ENCODE measurements at places on chromosomes 2 and 18. TPM values are rescaled to one million over a fixed set of nuclear protein-coding genes. Genes with fewer than 3 reads are reported as not detected.

DNA sequence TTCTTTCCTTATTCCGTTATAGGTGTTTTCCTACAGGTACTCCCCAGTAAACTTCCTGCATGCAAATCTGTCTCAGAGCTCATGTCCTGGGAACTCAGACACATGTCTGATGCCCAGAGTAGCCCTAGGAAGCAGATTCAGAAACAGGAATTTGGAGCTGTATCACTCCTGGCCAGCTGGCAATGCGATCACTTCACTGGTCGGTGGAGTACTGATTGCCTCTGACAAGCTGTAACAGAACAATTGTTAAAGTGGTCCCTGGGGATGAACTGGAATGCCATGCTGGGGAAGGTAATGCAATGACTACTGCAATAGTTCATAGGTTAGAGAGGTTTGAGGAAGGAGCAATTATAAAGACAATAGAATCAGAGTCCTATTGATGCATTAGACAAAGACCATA lies 131.6 kb upstream of the DOCK10 start:
- DNase-seq = no peak

DNA sequence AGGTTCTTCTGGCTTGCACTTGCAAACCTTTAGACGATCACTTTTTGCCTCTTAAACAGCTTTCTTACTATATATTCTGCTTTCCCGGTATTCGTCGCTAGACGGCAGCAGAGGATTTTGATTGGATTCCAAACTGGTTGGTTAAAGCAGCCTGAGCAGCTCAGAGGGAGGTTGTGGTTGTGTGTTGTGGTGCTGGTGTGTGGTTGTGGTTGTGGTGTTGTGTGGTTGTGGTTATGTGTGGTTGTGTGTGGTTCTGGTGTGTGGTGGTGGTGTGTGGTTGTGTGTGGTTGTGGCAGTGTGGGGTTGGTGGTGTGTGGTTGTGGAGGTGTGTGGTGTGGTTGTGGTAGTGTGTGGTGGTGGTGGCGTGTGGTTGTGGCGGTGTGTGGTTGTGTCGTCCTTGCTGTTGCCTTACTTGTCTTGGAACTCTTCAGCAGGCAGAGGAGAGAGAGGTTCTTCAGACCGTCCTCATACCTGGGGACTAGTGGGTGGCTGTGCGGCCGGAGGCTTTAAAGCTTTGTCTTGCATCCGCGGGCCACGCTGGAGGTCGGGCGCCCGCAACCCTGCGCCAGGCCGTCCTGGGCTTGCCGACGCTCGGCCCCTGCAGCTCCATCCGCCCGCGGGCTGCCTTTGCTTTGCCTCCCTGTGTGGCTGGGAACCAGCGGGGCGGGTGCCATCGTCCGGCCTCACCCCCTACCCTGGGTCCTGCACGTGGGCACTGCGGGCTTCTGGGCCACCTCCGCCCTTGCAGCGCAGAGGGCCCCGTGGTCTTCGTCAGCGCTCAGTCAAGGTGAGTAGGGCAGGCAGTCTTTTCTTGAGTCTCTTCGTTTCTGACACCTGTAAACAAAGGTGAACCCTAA lies 190.8 kb downstream of the ARHGAP28 start:
- peak; percentile 42 for DNase-seq

DNAJC10 gene
- 78.9 TPM for total RNA-seq

ZC3H6 gene
- total RNA-seq = 5.5 TPM

- DNase-seq = peak; percentile 72
Measured at GRCh38 chr18:12308386-12309100, 502 bp downstream of the TUBB6 start.

- no peak for DNase-seq
Measured at GRCh38 chr2:116042530-116042929, 1600.1 kb downstream of the DPP10 start.

DNA sequence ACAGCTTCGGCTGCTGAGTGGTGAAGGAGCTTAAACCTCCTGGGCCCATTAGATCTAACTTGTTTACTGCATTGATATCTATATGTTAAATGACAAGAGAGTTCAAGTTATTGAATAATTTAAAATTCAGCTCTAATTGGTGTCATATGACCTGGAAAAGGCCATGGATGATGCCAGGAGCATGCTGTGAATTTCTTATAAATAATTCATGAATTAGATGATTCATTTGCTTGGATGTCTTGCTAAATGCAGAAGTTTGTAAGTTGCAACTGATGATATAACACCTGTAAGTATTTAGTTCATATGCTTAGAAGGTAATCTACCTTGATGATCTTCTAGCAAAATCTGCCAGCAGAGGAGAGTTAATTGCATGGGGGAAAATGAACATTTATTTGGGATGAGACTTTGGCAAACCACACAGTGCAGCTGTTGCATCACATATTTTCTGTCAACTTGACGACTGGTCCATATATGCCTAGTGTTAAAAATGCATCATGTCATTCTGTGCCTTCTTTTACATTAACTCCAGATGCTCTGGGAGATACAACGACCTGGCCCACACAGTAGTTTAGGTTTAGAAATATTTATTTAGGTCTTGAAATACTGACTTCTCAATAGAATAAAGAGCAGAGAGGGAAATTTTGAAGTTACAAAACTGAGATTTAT lies 226.3 kb downstream of the KIAA1328 start:
- no peak for DNase-seq

- DNase-seq = no peak
Measured at GRCh38 chr2:209942936-209943605, 59.4 kb upstream of the RPE start.

CTNNA2 gene
- total RNA-seq = 0.37 TPM

- DNase-seq = no peak
Measured at GRCh38 chr2:28601616-28602015, 105.8 kb downstream of the PLB1 start.

MAPRE3 gene
- total RNA-seq = 31.4 TPM

DNA sequence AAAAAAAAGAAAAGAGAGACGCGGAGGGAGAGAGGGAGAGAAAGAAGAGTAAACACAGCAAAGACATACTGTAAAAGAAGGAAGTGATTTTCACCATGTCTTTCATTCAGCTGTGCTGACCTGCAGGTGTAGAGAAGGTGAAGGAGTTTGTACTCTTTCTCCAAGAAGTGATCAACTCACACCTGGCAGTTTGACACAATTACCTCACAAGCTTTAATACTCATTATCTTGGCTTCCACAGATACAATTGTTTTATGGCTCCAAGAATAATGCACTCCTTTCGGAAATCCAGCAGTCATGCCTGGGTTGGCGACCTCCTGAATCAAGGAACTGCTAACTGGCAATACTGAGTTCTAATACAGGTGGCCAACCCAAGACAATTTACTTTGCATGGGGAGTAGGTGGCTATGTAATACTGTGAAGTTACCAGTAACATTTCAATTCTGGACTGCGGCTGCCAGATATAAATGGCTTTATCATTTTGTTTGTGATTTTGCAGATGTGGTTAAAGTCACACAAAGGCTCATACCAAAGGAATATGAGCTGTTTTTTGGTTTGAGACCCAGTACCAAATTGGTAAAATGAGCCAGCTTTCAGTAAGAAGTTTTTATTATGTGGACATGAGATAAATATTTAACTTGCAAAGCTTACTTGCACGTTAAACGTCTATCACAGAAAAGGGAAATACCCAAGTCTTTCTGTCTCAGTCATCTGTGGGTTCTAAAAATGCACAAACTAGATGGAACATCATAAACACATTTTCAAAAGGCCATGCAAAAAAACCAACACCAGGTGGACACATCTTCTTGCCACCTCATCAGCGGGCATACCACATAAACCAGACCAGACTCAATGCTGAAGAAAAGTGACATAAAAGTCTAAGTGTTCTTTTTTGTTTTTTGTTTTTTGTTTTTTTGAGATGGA lies 69.3 kb downstream of the NCKAP5 start:
- peak; percentile 45 for DNase-seq

GRCh38 chr2:2621855-2622254 lies 290.8 kb upstream of the MYT1L start:
- DNase-seq = no peak

DNA sequence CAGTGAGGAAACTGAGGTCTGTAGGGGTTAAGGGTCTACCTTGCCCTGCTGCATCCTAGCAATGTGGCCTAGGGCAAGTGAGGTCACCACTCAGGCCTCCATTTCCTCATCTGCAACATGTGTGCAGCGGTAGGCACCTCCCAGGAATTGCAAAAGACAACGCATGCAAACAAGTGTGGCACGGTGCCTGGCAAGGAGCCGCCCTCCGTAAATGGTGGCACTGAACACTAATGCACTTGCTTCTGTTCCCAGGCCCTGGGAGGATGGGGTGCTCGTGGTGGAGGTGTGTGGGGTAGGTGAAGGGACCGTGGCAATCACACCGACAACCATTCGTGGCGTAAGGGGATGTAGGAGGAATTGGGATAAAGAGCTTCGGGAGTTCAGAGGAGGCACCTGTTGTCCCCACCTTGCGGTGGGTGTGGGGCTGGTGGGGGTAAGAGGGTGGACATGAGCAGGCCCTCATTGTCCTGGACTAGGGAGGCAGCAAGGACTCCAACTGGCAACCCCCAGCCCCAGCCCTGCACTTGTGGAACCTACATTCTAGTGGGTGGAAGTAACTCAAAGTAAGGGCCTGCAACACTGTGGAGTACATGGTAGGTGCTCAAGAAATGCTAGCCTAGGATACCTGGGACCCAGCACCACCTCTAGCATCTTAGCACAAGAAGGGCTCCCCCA lies 26.0 kb downstream of the ATOH8 start:
- no peak for DNase-seq

- DNase-seq = no peak
Measured at GRCh38 chr2:31903109-31903780, 107.6 kb downstream of the MEMO1 start.

- no peak for DNase-seq
Measured at GRCh38 chr18:43774497-43774896, 497.2 kb upstream of the SYT4 start.

- no peak for DNase-seq
Measured at GRCh38 chr2:228777855-228778355, 493.2 kb downstream of the PID1 start.

DNA sequence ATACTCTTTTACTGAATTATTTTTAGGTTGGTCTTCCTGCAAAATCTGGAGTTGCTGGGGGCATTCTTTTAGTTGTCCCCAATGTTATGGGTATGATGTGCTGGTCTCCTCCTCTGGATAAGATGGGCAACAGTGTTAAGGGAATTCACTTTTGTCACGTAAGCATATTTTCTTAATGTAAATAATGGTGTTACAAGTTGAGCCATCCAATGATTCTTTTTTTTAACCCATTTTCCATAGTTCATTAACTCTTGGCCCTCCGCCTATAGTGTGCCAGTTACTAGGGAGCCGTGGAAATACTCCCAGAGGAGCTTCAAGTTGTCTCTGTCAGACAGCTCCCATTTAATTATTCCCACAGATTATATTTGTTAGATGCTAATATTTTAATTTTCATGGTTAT lies 49.8 kb downstream of the GLS start:
- DNase-seq = no peak

DNA sequence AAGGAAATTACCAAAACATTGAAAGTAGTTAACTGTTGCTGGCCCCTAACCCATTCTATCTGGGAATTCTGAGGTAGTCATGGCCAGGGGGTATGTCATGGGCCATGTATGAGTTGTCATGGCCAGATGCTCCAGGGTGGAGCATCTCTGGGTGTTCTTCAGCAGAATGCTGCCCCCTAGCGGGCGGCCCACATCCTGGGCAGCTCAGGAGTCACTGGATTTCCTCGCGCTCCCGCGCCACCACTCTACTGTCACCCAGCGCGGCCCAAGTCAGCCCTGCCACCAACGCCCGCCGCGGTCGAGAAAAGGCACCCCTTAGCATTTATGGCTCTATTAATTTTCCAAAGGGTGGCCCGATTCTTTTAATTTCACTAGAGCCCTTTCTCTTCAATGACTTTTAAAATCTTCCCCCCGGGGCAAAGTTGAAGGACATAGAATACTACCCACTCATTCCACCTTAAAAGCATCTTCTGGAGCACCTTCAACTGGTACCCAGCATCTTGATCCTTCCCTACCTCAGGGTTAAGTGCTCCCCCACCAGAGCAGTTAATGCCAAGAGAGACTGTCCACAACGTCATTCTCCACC lies 41.6 kb downstream of the PKDCC start:
- peak; percentile 54 for DNase-seq

SOX11 gene
- total RNA-seq = not detected

- DNase-seq = no peak
Measured at GRCh38 chr18:51506811-51507210, 309.3 kb upstream of the MEX3C start.

GRCh38 chr18:72973841-72974240 lies 106.1 kb upstream of the NETO1 start:
- no peak for DNase-seq

DHRS9 gene
- total RNA-seq = 202 TPM

DNA sequence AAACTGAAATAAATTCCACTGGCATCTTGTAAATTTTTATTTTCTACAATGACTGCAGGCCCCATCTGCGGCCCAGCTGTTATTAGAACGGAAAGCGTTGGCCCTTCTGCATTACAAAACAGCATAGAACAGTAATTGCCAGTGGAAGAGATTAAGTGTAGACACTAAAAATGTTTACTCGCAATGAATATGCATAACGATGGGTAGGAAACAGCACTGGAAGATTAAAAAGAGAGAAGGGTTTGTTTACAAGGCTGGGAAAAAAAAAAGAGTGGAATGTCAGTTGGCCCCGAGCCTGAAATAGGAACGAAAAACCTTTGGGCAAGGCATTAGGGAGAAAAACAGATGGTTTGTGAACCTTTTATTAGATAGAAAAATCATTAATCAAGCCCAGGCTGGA lies 275.9 kb upstream of the TCF4 start:
- DNase-seq = no peak

GRCh38 chr2:205216580-205216979 lies 465.7 kb upstream of the NRP2 start:
- no peak for DNase-seq

- no peak for DNase-seq
Measured at GRCh38 chr2:32783469-32783868, 155.6 kb downstream of the TTC27 start.

MRO gene
- not detected for total RNA-seq

DNA sequence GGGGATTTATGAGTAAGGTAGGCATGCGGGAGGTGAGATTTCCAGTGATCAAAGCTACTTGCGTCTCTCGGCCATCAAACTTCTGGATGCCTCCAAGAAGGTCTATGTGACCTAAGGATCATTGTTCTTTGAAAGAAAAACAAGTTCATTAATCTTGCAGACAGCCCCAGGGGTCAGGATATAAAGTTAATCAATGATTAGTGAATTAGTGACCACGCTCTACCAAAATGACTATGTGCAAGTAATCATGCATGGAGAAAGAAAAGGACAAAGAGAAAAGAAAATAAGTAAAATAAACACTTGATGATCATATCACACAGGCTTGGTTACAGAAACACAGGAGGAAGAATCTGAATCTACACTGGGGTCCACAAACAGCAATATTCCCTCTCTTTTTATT lies 42.5 kb upstream of the BCL11A start:
- DNase-seq = no peak

ALKAL2 gene
- total RNA-seq = 2.7 TPM

All from left colon (tissue), 2 donors.